ENCODE measurements at places on chromosomes 5 and 9.

DNA sequence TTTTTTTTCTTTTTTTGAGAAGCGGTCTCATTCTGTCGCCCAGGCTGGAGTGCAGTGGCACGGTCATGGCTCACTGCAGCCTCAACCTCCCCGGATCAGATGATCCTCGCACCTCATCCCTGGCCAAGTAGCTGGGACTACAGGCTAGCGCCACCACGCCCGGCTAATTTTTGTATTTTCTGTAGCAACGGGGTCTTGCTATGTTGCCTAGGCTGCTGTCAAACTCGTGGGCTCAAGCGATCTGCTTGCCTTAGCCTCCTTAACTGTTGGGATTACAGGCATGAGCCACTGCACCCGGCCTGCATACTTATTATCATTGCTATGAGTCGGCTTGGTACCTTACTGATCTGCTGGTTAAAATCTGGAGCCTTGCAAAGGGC, 790 bp upstream of the IARS1 start:
- H3K4me3 ChIP-seq = peak overlapping the region; percentile 92
- no peaks in the 10 kb centered on the region for H3K27me3 ChIP-seq
- H3K36me3 ChIP-seq = peaks cover 19% of the 10 kb centered on the region

DNA sequence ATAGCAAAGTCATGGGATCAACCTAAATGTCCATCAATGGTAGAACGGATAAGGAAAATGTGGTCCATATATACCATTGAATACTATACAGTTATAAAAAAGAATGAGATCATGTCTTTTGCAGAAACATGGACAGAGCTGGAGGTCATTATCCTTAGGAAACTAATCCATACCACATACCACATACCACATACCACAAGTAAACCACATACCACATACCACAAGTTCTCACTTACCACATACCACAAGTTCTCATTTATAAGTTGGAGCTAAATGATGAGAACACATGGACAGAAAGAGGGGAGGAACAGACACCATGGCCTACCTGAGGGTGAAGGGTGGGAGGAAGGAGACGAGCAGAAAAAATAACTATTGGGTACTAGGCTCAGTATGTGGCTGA, 154.6 kb upstream of the GHR start:
- H3K27me3 ChIP-seq = peaks cover 3% of the 10 kb centered on the region
- no peaks in the 10 kb centered on the region for H3K4me1 ChIP-seq
- no peak for DNase-seq

- no peak overlapping the region for H3K27ac ChIP-seq
- DNase-seq = no peak
- H3K4me3 ChIP-seq = no peak overlapping the region
- H3K36me3 ChIP-seq = peaks cover 11% of the 10 kb centered on the region
- H3K27me3 ChIP-seq = no peaks in the 10 kb centered on the region
Observed at GRCh38 chr5:172074896-172075295, 68.5 kb upstream of the FBXW11 start.

- no peak overlapping the region for H3K4me3 ChIP-seq
- no peaks in the 10 kb centered on the region for H3K4me1 ChIP-seq
- no peaks in the 10 kb centered on the region for H3K27me3 ChIP-seq
- no peak overlapping the region for H3K27ac ChIP-seq
Observed at GRCh38 chr9:72902268-72902667, 50.6 kb downstream of the ALDH1A1 start.

DNA sequence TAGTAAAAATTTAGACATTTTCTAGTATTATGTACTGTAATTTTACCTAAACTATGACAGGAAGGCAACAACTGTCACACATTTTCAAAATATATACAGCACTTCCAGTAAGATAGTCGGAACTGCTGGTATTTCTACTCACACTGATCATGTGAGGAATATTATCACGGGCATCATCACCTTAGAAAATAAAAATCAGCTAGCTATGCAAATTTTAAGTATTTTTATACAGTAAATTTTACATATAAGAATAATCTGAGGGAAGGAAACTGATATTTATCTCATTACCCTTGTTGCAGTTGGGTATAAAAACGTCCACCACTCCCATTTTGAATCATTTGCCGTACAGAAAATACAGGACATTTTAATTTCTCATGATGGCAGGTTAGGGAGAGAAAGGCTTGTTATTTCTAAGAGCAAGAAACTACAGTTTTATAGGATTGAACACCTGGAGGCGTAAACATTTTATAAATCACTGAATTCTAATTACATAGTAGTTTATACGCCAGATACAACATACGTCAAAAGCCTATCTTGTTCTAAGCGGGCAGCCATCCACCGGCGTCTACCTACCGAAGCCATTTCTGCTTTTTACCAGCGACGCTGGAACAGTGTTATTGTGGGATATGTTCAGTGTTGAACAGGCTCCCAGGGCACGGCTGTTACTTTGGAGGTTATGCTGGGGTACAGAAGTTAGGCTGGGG, 729 bp upstream of the TNPO1 start:
- peak overlapping the region; percentile 99 for H3K27ac ChIP-seq
- DNase-seq = no peak
- peak overlapping the region; percentile 98 for H3K4me3 ChIP-seq
- peaks cover 28% of the 10 kb centered on the region for H3K4me1 ChIP-seq
- no peaks in the 10 kb centered on the region for H3K27me3 ChIP-seq
- H3K36me3 ChIP-seq = peaks cover 3% of the 10 kb centered on the region

DNA sequence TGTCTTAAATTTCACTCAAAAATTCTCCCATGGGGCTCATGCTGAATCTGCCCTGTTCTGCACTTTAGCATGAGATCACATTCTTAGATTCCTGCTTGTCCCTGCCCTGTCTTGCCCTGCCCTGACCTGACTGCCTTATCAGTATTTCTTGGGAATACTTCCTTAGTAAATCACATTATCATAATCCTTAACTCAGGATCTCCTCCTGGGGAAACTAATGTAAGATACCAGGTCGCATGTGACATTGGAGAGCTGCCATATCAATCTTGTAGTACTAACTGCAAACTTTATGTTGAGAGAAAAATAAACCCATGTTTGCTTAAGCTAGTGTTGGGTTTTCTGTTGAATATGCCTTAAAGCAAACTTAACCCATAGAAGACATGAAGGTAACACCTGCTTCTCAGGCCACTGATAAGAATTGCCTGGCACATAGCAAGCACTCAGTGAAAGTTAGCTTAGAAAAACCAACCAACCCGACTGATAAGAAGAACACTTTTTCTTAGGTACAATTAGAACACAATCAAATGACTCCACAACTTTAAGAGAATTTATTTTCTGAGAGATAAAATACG, 53.3 kb downstream of the IL33 start:
- H3K27me3 ChIP-seq = peaks cover 2% of the 10 kb centered on the region
- no peak overlapping the region for H3K27ac ChIP-seq
- no peak overlapping the region for H3K4me3 ChIP-seq
- no peak for DNase-seq
- H3K4me1 ChIP-seq = peaks cover 5% of the 10 kb centered on the region

DNA sequence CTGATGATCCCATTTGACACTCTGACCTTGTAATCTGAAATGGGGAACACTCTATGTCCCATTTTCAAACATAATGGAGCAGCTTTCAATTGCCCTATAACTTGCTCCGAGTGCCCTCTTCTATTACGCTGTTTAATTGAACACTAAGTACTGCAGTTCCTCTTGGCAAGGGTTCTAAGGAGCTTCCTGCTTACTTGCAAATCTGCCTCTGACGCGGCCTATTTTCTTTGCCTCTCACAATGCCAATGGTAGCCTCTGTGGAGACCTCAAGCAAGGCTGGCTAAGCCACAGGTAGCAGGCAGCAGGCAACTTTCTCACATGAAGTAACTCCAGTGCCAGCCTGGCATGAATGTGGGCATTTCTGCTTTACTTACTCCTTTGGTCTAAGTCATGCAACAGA, 443.4 kb upstream of the TRPC7 start:
- H3K4me1 ChIP-seq = no peaks in the 10 kb centered on the region
- H3K4me3 ChIP-seq = no peak overlapping the region
- H3K36me3 ChIP-seq = no peaks in the 10 kb centered on the region
- no peaks in the 10 kb centered on the region for H3K27me3 ChIP-seq

DNA sequence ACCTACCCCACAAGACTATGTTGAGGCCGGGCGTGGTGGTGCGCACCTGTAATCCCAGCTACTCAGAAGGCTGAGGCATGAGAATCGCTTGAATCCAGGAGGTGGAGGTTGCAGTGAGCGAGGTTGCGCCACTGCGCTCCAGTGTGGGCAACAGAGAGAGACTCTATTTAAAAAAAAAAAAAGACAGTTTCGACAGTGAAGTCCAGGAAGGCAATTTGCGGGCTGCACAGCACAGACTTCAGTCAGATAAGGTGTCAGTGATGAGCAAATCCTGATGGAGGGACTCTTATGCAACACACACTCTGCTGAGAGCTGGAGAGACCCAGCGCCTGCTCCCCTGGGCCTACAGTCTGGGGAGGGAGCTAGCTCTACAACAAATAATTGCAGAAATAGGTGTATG, 14.2 kb downstream of the CCNJL start:
- no peaks in the 10 kb centered on the region for H3K27me3 ChIP-seq
- no peak overlapping the region for H3K4me3 ChIP-seq
- DNase-seq = no peak
- H3K36me3 ChIP-seq = peaks cover 7% of the 10 kb centered on the region

- peaks cover 15% of the 10 kb centered on the region for H3K4me1 ChIP-seq
- peak overlapping the region; percentile 53 for H3K27ac ChIP-seq
- H3K36me3 ChIP-seq = no peaks in the 10 kb centered on the region
- no peak overlapping the region for H3K4me3 ChIP-seq
- no peak for DNase-seq
Observed at GRCh38 chr9:113488071-113488470, 24.5 kb downstream of the RGS3 start.

- no peak for DNase-seq
- no peaks in the 10 kb centered on the region for H3K27me3 ChIP-seq
- H3K4me3 ChIP-seq = no peak overlapping the region
- no peaks in the 10 kb centered on the region for H3K36me3 ChIP-seq
- no peak overlapping the region for H3K27ac ChIP-seq
Observed at GRCh38 chr9:84512493-84512892, 157.0 kb upstream of the NTRK2 start.

DNA sequence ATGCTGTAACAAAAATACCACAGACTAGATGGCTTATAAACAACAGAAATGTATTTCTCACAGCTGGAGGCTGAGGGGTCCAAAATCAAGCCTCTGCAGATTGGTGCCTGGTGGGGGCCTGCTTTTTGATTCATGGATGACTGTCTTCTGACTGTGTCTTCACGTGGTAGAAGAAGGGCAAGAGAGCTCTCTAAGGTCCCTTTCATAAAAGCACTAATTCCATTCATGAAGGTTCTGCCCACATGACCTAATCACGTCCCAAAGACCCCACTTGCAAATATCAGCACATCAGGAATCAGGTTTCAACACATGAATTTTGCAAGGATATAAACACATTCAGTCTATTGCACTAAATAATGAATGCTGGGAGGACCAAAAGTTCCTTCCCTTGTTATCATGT, 278.4 kb downstream of the MARCHF11 start:
- no peak overlapping the region for H3K4me3 ChIP-seq
- DNase-seq = no peak
- peaks cover 13% of the 10 kb centered on the region for H3K4me1 ChIP-seq
- H3K36me3 ChIP-seq = peaks cover 8% of the 10 kb centered on the region
- no peak overlapping the region for H3K27ac ChIP-seq

- H3K27me3 ChIP-seq = peaks cover 23% of the 10 kb centered on the region
- no peak overlapping the region for H3K4me3 ChIP-seq
- H3K36me3 ChIP-seq = no peaks in the 10 kb centered on the region
- peaks cover 9% of the 10 kb centered on the region for H3K4me1 ChIP-seq
Observed at GRCh38 chr9:37639841-37640240, 10.9 kb upstream of the FRMPD1 start.

- no peak overlapping the region for H3K4me3 ChIP-seq
- no peaks in the 10 kb centered on the region for H3K36me3 ChIP-seq
- H3K4me1 ChIP-seq = peaks cover 2% of the 10 kb centered on the region
- H3K27me3 ChIP-seq = peaks cover 44% of the 10 kb centered on the region
Observed at GRCh38 chr9:122370303-122370702, 521 bp upstream of the PTGS1 start.

DNA sequence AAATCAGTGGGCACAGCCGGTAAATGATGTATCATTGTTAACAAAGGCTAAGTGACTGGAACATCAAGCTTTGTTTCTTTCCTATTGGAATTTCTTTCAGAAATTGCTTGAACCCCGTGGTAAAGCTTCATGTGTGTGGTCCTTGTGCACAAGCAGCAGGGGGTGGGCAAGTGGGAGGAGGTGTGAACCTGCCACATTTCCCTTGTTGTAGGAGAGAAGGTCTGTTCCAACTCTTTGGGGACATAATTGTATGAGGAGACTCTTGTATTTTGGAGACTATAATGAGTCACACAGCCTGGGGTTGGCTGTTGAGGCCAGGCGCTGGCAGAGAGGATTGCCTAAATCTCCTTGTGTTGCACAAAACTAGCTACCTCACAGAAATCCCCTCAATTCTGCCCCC, 620.5 kb downstream of the IRX1 start:
- no peak overlapping the region for H3K4me3 ChIP-seq
- no peaks in the 10 kb centered on the region for H3K36me3 ChIP-seq
- peaks cover 23% of the 10 kb centered on the region for H3K4me1 ChIP-seq
- H3K27ac ChIP-seq = no peak overlapping the region

DNA sequence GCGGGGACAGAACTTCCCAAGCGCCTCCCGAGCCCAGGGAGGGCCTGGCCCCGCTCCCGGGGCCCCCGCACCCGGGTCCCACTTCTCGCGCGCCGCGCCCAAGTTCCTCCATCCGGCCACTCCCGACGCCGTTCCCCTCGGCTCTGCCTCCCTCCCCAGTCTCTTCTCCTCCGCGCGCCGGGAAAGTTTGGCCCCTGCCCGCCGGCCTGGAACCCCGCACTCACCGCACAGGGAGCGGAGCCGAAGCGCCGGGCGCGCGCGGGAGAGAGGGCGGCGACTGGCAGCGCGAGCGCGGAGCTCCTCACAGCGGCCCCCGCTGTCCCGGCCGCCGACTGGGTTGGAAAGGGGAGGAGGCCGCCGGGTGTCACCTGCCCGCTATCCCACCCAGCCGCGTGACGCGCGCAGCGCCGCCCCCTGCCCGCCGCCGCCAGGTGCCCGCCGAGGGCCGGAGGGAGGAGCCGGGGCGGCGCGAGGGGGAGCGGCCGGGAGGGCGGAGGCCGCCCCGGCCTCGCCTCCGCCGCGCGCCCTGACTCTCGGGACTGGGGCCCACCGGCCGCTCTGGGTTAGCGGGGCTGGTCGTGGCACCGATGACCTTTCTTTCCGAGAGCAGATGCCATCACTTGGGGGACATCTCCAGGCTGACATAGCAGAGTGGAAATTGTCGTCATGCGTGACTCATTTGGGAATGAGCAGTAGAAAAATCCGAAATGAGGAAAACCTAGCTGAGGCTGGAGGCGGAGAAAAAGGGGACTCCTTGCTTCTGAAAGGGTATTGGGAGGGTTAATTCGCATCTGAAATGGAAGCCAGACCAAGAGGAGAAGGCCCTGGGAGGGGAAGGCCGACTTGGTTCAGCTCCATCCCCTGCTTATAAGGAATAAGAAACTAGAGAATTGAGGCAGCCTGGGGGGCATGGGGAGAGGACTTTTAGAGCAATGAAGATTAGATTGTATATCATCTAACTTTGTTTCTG, at the start of gene ELOVL7:
Gene ELOVL7, minus strand, starts transcription at position 334 of the 970 bp plus-strand sequence. CDS start 56,872 bp downstream, outside the sequence.
- no peaks in the 10 kb centered on the region for H3K36me3 ChIP-seq
- no peak within 1 kb of the TSS for H3K27ac ChIP-seq
- H3K27me3 ChIP-seq = peaks cover 73% of the 10 kb centered on the region

DNA sequence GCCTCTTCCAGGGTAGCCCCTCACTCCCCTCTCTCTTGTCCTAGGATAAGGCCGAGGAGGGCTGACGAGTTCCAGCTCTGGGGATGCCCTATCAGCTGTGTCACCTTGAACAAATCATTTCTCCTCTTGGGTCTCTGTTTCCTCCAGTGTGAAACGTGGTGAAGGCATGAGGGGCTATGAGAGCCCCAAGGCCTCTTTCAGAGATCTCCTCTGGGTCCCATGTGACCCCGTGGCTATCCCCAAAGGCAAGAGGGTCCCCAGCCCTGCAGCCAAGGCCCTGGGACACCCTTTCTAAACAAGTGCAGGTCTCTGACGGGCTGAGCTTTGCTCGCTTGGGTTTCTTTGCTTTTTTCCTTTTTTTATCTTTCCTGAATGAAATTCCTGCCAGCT, 25.5 kb upstream of the SPTLC1 start:
- DNase-seq = no peak
- H3K4me1 ChIP-seq = peaks cover 12% of the 10 kb centered on the region
- no peak overlapping the region for H3K27ac ChIP-seq
- peaks cover 52% of the 10 kb centered on the region for H3K27me3 ChIP-seq
